ENCODE measurements at places on chromosomes 13 and 19. TPM values are rescaled to one million over a fixed set of nuclear protein-coding genes. Genes with fewer than 3 reads are reported as not detected.

GRCh38 chr19:37127999-37128820 is 44.3 kb downstream of the ZNF585A start:
- peaks cover 5% of the 10 kb centered on the region for H3K27me3 ChIP-seq
- H3K36me3 ChIP-seq = peaks cover 71% of the 10 kb centered on the region
- no peak overlapping the region for H3K27ac ChIP-seq
- peak overlapping the region; percentile 67 for H3K4me3 ChIP-seq

Gene CEACAM21
- 74.1 TPM for total RNA-seq

Gene ZNF729
- not detected for total RNA-seq

DNA sequence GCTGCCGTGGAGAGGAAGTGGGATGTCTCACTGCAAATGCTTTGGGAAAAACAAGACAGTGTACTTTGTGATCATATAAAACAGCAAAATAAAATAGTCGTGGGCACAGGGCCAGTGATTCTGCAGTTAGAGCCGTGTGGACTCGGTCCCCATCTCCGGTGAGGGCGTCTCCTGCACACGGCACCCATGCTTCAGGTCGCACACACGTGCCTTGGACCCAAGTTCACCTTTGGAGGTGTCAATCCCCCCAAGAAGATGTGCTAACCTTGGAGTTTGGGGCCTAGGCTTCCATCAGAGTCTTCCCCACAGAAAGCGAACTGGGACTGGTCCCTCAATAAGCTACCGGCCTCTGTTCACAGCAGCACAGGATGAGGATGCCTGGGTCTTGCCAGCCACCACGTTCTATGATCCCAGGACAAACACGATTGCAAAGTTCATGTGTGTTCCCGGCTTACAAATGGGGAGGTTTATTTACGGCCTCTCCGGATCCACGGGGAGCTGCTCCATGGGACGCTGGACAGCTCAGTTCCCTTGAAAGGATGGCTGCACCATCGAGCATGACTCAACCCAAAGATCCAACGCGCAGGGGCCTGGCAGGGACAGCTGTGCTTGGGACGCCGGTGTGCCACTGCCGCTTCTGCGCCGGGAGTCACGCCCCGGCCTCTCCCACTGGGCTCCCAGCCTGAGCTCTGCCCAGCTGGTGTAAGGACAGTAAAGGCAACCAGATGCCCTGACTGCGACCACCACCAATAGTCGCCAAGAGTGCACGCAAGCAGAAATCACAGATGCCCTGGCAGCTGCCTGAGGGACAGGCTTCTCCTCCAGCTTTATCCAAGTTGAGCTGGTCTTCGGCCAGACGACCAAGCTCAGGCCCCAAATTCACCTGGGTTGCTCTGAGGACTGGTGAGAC is 8.6 kb downstream of the GAS6 start:
- DNase-seq = no peak
- peaks cover 7% of the 10 kb centered on the region for H3K27me3 ChIP-seq
- peaks cover 4% of the 10 kb centered on the region for H3K36me3 ChIP-seq
- H3K4me1 ChIP-seq = peaks cover 27% of the 10 kb centered on the region
